Activated effector memory CD4-positive, alpha-beta T cell treated with Interleukin-2 at 50 U/mL for 16 hours (primary cell): ENCODE measurements at places on chromosomes 3 and 15.
A peak's percentile ranks its signal among the peaks of the same experiment; 100 is the strongest.

DNA sequence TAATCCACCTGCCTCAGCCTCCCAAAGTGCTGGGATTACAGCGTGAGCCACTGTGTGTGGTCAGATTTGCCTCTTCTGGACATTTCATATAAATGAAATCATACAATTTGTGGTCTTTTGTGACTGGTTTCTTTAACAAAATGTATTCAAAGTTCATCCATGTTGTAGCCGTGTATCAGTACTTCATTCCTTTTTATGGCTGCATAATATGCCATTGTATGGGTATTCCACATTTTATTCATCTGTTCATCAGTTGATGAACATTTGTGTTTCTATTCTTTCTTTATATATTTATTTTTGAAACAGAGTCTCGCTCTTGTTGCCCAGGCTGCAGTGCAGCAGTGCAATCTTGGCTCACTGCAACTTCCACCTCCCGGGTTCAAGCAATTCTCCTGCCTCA lies 25.8 kb downstream of the WDR76 start:
- no peak for DNase-seq

- peak; percentile 60 for DNase-seq
Measured at GRCh38 chr15:45456212-45457106, 66.1 kb downstream of the SLC30A4 start.

GRCh38 chr3:151371526-151371925 lies 13.0 kb downstream of the P2RY12 start:
- DNase-seq = no peak

DNA sequence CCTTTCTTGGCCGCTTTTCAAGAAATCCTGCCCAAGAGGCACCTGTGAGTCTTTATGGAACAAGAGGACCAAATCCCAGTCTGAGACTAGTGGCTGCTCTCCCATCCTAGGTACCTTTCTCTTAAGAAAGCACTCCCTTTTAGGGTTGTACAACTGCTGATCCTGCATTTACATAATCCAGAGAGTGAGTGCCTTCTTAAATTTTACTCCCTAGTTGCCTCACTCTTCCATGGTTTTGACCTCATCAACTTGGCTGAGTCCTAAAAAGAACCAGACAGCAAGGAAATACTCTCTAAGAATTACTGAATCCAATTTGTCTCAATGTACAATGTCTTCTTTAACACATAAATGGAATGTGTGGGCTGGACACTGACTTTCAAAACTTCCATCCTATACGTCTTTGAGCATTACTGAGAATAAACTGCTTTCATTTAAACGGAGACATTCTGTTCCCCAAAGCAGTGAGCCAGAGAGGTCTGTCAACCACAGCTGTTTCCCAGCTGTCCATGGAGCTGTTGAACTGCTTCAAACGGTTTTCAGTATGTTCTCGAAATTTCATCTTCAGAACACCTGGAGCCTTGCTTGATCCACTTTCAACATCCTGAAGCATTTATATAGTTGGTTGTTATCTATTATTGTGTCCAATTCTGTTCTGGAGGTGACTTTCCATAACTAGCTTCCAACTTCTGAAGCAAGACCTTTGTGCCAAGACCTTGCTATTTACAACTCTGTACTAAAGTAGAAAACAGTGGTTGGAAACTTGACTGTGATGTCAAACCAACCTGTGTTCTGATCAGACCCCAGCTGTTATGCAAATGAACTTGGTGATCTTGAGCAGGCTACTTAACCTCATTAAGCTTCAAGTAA lies 179.1 kb downstream of the SLC9A9 start:
- no peak for DNase-seq

DNA sequence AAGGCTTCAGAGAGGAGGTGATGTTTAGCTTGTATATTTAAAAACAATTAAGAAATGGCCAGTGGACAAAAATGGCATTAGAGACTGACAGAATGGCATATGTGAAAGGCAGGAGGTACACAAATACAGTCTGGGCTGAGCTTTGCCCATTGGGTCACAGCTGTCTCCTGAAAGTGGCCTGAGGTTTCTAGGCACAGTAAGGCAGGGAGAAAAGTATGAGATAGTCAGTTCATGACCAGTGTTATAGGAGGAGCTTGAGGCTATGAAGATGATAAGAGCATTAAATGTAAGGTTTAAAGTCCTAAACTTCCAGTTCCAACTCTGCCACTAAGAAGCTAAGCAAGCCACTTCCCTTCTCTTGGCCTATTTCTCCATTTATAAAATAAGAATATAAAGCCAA lies 111.2 kb upstream of the SETMAR start:
- no peak for DNase-seq

DNA sequence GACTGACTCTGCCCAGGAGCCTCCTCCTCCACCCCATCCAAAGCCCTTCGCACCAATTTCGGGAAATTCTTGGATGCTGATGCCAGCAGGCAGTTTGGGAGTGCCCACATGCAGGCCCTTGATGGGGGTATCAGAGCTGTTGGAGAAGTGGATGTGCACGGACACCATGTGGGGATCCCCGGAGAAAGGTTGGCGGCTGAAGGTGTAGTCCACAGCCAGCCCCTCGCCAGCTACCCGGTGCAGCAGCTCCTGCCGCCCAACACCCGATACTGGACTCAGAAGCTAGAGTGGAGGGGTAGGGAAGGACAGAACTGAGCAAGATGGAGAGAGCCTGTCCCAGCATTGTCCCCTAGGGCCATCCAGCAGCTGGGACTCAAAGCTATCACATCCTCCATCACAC lies 15.5 kb upstream of the CPEB1 start:
- no peak for DNase-seq

DNA sequence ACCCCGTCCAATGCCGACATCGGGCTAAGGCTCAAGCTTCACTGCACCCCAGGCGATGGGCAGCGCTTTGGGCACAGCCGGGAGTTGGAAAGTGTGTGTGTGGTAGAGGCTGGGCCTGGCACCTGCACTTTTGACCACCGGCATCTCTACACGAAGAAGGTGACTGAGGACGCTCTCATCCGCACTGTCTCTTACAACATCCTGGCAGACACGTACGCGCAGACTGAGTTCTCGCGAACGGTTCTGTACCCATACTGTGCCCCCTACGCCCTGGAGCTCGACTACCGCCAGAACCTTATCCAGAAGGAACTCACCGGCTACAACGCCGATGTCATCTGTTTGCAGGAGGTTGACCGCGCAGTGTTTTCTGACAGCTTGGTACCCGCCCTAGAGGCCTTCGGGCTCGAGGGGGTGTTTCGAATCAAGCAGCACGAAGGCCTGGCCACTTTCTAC lies 1.0 kb downstream of the PDE12 start:
- DNase-seq = peak; percentile 24

DNA sequence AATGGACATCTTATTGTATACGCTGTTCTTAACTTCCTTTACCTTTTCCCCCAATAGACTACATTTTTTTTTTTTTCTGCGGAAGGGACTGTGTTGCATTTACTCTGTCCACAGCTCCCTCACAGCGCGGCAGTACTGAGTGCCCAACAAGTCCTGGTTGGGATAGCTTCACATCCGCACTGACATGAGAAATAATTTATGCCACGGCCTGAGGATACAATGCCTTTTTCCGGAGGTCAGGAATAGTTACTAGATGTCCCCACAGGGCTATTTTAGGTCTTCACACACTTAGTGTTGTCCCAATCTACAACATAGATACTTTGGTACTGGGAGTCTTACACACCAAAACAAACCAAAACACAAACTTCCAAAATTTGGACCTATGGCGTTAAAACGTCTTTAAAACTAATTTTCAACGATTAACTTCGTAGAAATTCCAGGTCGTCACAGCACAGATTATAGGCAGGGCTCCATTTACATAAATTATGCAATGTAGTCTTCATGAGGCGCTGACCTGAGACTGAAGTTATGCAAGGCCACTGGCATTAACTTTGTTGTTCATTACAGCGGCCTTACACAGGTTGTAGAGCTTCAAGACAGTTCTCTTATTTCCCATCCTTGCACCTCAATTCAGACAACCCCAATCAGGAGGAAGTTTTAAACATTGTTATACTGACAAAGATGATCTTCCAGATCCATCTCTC lies 989 bp upstream of the PPIB start:
- no peak for DNase-seq

- no peak for DNase-seq
Measured at GRCh38 chr3:141808586-141808985, 45.4 kb downstream of the GRK7 start.

- no peak for DNase-seq
Measured at GRCh38 chr15:57118013-57118799, 199.8 kb downstream of the TCF12 start.

DNA sequence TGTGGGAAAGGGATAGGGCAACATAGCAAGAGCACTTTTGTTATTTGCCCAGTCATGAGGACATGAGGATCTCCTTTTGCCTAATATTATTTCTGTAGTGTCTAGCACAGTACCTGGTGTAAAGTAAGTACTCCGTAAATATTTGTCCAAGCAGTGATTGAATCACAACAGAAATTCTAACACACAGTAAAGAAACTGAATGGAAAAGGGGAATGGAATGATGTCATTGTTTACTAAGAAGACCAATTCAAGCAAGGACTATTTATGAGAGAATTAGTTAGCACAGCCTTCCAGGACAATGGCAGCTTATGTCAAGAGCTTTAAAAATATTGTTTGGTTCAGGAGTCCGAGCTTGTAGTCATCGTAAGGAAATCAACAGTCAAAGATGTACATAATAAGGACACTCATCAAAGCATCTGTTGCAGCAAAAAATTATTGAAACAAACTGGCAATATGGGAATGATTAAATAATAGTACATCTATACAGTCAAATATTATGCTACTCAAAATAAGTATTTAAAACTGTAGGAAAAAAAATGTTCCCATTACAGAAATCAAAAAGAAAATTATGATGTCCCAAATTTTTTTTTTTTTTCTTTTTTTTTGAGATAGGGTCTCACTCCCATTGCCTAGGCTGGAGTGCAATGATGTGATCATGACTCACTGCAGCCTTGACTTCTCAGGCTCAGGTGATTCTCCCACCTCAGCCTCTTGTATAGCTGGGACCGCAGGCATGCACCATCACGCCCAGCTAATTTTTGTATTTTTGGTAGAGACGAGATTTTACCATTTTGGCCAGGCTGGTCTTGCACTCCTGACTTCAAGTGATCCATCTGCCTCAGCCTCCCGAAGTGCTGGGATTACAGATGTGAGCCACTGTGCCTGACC lies 17.9 kb downstream of the CAPN7 start:
- no peak for DNase-seq

- DNase-seq = no peak
Measured at GRCh38 chr3:11410564-11410963, 138.4 kb downstream of the ATG7 start.

DNA sequence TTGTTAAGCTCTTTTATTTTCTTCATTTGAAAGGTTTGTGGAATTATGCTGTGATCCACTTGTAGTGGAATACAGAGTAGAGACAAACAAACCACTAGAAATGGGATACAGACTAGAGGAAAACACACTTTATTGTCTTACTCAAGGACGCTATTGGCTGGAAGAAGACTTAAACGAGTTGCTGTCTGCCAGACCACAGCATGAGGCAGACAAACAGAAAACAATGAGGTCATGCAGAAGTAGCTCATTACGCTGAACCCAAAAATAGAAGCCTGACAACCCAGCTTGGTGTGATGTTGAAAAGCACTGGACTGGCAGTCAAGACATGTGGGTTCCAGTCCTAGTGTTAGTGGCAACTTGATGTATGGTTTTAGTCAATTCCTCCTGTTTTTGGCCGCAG lies 62.4 kb upstream of the P3H2 start:
- no peak for DNase-seq

DNA sequence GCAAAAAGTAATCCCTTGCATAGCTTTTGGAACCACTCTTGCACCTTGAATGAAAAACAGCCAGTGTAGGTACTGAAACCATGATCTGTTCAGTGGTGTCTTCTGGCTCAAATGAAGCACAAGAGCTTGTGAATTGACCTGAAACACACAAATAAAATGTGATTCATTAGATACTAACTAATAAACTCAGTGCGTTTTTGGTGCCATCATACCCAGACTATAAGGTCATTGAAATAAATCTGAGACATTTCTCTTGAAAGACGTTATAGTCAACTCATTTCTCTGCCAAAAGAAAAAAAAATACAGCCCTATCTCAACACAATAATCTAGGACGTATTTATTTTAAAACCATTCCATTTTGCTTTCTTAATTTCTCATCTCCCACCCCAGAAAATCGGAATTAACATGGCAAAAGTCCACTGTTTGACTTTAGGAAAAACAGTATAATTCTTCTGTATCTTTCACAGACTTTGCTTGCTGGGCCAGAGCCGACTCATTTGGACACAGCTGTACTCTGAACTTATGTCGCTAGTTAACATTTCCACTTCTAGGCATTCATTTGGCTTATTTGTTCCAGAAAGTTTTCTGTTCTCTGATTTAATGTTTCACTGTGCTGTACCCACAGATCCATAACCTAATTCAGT lies 284.9 kb upstream of the TBL1XR1 start:
- no peak for DNase-seq

- DNase-seq = no peak
Measured at GRCh38 chr3:165918657-165918979, 81.4 kb upstream of the BCHE start.

DNA sequence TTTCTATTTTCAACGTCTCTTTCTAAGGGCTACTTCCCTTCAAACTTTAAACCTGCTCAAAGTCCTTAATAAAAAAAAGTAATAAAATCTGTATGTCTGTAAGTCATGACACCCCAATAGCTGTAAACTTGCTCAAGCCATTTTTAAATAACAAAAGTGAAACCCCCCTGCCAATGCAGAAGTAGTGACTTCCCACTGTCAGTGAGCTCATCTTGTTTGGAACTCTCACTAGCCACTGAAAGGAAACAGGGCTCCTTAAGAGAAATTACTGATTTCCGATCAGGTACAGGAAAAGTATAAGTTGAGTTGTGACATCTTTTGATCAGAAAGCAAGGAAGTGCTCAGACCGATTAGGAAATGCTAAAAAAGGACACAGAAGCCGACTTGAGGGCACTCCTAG lies 27.6 kb upstream of the GPR171 start:
- no peak for DNase-seq

GRCh38 chr3:167750272-167750971 lies 14.9 kb downstream of the SERPINI1 start:
- DNase-seq = no peak

DNA sequence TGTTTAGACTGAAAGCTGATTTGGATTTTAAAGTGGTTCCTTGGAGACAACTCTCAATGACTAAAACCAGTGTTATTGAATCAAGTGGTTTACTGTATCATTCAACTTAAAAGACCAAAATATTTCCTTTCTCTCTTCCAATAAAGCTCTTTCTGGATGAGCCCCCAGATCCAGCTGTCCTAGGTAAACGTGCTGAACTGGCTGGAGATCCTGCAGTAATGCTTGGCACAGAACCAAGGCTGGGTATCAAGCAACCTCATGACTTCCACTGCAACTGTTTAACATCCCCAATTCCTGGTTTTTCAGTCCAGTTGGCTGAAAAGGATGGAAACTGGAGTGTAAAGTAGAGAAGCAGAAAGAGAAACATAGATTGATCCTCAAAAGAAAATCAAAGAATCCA lies 28.9 kb downstream of the SEC22C start:
- DNase-seq = no peak

GRCh38 chr3:171192176-171192854 lies 165.8 kb upstream of the SLC2A2 start:
- no peak for DNase-seq
